ENCODE measurements at places on chromosomes 11 and 22. TPM values are rescaled to one million over a fixed set of nuclear protein-coding genes. Genes with fewer than 3 reads are reported as not detected.
A peak's percentile ranks its signal among the peaks of the same experiment; 100 is the strongest.

The C22orf23 gene
- polyA plus RNA-seq: 0.24 TPM

The MS4A12 gene
- polyA plus RNA-seq: not detected

The TSGA10IP gene
- polyA plus RNA-seq: 0.07 TPM

The CARD18 gene
- polyA plus RNA-seq: not detected

DNA sequence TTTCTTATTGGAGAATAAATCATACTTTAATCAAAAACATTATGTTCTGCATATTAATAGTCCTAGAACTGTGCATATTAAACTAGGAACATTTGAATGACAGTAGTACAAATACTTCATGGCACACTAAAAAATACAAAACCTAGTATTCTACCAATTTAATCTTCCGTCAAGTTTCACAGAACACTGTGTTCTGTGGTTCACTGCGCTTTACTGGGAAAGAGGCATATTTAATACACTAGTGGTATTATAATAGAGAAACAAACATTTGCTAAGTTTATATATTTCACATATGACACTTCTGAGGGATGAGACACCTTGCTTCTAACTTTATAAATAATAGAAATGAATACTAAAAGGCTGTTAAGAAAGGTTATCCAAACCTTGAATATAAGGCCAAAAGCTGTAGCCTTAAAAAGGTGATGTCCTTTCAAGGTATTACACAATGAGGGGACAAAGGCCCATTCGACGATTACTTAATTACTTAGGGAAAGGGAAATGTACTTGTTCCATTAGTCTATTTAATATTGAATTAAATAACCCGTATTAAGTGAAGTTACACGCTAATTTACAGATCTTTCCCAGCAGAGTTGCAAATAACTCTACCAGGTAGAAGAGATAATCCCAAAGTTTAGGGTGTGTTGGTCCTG lies 48.0 kb downstream of the NARS2 start:
- DNase-seq: no peak

DNA sequence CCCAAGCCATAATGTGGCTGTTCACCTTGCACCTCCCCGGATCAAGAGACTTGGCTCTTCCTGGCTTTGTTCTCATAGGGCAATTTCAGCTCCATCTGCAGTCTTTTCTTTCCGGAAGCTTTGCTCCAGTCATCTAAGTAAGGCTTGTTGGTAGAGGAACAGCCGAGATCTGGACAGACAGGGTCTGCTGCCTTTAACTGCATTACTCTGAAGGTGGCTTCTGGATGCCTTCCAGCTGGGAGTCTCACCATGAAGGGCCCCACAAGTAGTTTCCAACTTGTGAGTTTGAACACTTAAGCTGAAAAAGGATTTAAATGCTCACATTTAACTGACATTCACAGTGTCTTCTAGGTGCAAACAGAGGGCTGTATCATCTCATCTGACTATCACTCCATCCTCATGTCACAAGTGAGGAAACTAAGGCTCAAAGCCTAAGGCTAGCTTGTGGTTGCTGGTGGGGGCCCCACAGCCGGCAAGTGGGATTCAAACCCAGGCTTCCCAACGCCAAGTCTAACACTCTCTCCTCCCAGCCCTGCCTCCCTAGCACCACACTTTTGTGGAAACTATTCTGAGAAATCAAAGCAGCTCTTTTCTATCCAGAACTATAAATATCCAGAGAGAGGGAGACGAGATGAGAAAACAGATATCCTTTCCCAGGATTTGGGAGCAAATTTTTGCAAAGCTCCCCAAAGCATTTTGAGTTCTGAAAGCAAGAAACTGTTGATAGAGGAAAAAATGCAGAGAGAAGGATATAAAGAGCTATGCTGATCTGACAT lies 58.4 kb downstream of the GALNT18 start:
- DNase-seq: no peak

DNA sequence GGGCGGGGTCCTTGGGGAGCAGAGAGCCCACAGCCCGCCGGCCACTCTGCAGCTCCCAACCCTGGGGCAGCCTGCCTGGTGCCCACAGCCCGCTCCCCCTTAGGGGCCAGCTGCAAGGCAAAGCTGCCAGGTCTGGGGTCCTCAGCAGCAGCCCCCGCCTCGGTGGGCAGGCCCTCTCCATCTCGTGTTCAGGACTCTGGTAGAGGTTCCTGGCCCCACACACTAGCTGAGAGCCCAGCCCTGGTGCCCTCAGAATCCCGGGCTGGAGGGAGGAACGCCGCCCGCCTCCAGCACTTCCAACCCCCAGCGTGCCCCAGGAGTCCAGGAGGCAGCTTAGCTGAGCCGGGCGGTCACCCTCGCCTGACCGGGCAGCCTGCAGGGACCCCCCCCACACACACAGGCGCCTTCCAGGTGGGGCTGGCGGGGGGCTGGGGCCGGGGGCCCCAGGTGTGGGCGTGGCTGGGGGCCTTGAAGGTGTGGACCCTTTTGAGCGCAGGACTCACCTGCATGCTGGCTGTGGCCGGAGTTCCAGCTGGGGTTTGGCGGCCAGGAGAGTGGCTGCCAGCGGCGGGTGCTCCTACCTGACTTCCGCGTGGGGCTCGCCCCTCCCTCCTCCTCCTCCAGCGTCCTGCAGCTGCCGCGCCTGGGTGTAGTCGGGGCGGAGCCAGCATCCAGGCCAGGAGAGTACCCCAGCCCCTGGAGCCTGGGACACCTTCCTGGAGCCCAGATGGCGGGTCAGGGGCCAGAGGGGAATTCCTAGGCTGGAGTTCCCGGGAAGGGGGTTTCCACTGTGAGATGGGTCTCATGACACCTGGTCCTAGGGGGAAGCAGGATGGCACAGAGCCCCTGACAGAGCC lies at the start of gene ANO9:
TSS of gene ANO9 (minus strand) at position 594 of the 857 bp plus-strand sequence. CDS start at position 509, 85 bp downstream.
- DNase-seq: peak; percentile 87

GRCh38 chr11:14784230-14784629 lies 107.8 kb downstream of the CYP2R1 start:
- DNase-seq: no peak
